NCI-H446 treated with DMSO at 0.1 percent for 48 hours (cell line): ENCODE measurements at places on chromosomes 3 and 15.

DNA sequence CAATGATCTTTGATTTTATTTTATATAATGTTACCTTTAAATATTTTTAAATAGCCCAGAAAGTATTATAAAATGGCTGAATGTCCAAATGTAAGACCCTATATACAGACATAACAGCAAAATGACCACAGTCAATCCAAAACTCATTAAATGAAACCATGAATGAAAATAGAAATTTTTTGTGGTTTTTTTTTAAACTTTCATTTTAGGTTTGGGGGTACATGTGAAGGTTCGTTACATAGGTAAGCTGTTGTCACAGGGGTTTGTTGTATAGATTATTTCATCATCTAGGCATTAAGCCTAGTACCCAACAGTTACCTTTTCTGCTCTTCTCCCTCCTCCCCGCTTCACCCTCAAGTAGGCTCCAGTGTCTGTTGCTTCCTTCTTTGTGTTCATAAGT, 108.8 kb downstream of the FAIM start:
- no peak for DNase-seq

- DNase-seq, result no peak
Measured at GRCh38 chr3:125692361-125692760, 97.1 kb upstream of the OSBPL11 start.

- no peak for DNase-seq
Measured at GRCh38 chr15:89877083-89877425, 16.7 kb downstream of the AP3S2 start.

GRCh38 chr15:81183439-81183775, 13.3 kb upstream of the IL16 start:
- no peak for DNase-seq

- DNase-seq, result peak; percentile 34
Measured at GRCh38 chr3:52469001-52469400, 13.6 kb downstream of the NISCH start.

DNA sequence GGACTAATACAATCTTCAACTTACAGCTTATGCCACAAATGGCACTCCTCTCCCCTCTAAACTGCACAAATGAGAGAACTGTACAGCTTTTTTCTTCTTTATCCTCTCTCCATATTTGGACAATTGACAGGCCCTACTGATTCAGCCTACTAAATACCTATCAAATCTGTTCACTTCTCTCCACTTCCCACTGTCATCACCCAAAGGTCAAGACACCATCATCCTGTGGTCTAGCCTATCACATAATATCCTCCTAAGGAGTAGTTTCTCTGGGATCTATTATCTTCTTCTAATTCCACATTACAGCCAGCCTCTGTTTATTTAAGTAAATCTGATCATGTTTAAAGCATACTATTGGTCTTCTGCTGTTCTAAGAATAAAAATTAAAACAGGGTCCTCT, 33.0 kb upstream of the SLC12A8 start:
- DNase-seq, result no peak

- no peak for DNase-seq
Measured at GRCh38 chr3:179464323-179465092, 13.2 kb upstream of the GNB4 start.

DNA sequence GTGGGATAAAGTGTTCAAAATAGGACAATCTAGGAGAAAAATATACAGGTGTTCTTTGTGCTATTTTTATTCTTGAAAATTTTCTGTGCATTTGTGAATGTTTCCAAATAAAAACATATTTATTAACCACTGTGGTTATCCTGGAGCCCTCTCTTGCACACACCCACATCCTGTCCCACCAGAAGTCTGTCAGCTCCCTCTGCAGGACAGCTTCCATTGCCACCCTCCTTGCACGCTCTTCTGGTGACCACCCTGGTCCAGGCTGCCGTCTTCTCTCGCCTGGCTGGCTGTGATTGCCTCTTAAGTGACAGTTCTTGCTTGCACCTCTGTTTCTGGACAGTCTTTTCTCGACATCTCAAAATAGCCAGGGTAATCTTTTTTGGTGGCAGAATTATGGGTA, 394.0 kb downstream of the LRTM1 start:
- no peak for DNase-seq

- peak; percentile 16 for DNase-seq
Measured at GRCh38 chr3:148816981-148817525, 10.6 kb upstream of the CPB1 start.

DNA sequence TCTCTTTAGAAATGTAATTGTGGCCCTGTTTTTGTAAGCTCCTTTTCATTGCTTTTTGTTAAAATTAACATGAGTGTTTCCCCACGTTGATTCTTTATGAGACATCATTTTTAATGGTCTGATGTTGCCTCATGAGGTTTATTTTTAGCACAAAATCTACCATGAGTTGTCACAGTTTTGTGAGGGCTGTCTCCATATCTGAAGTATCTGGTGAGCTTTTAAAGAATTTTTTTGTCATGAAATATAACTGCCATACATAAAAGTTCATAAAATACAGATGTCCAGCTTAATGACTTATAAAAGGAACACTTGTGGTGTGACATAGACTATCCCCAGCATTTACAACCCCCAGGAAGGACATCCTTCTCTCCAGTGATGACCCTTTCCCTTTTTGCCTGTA, 34.3 kb upstream of the CEMIP start:
- DNase-seq, result no peak

DNA sequence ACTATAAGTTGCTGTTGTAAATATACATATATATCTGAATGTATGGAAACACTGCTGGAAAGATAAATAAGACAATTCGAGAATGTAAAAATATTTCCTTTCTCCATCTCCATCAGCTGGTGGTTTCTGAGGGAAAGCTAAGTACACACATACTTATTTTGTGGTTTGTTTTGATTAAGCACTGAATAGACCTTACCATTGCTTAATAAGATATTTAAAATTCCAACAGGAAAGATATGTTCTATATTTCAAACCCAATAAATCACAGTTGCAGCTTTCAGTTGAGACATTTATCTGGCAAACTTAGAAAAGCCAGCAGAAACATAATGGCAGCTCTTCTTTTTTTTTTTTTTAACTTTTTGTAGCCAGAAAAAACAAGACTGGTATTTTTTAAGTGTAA, 160.4 kb downstream of the VGLL3 start:
- DNase-seq, result no peak

- no peak for DNase-seq
Measured at GRCh38 chr3:134320749-134321148, 53.5 kb downstream of the AMOTL2 start.

DNA sequence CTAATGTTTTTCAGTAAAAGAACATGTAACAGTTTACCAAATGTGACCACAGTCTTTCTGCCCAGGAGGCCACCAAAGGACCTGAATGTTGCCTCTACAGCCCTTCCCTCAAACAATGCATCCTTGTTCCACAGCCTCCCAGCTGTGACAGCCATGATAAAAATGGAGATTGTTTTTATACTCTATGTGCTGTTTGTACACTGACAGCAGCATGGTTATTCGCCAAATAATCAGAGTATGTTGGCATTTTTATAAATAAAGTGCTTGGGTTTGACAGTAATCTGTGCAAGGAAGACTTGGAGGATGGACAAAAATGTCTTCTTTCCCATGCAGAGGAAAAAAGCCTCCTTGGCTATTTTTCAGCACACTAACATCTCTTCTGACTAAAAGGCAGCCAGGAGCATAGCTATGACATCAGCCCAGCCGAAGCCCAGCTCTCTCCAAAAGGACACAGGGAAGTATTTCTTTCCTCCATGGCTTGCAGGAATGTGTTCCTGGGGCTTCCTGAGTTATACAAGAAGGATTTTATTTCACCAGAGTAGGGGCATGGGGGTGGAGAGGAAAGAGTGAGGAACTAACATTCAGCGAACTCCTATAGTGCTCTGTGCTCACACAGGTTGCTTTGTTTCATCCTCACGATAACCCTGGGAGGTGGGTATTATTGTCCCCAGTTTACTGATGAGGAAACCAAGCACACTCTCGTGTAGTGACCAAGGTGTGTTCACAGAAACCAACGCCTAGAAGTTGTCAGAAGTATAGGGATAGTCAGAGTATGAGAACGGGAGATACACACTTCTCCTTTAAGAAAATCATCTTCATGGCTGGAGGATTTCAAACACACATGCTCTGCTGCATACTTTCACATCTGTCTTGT, 339.7 kb downstream of the MECOM start:
- DNase-seq, result no peak

DNA sequence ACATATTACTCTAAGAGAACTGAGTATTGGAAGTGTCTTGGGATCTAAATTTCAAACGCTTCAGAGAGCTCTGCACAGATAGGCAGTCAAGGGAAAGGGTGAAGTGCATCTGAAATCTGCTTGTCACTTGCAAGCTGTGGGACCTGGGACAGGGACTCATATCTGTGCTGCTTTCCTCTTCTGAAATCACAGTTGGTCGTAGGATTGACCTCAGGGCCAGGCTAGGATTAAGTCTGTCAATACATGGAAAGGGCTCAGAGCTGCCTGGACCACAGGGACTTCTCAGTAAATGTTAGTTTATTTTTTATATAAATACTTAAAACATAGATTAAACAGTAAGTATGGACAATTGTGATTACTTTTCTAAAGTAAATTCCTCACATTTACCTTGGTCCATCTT, 74.7 kb upstream of the CMTM7 start:
- no peak for DNase-seq

GRCh38 chr3:51997935-51998596, 2.4 kb upstream of the RPL29 start:
- no peak for DNase-seq

DNA sequence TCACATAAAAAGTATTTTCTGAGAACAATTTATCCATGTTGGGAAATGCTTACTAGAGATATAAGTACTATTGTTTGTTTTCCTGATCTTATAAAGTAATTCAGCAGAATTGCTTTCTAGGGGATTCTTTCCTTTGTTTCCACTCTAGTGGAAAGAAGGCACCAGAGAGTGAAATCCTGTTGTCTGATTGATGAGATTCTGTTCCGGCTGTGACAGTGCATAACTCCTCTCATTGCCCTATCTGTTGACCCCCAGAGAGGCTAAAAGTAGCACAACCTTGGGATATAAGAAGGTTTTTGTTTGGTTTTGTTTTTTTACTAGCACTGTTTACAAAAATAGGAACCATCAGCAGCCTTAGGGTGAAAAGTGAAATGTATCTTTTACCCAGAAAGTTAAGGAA, 114.1 kb downstream of the ALCAM start:
- no peak for DNase-seq

DNA sequence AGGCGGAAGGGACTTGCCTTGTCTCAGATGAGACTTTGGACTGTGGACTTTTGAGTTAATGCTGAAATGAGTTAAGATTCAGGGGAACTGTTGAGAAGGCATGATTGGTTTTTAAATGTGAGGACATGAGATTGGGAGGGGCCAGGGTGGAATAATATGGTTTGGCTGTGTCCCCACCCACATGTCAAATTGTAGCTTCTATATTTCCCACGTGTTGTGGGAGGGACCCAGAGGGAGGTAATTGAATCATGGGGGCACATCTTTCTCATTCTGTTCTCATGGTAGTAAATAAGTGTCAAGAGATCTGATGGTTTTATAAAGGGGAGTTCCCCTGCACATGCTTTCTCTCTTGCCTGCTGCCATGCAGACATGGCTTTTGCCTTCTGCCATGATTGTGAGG, 89.2 kb downstream of the CGGBP1 start:
- DNase-seq, result no peak

GRCh38 chr3:193899001-193899400, 236.9 kb upstream of the HES1 start:
- no peak for DNase-seq
